ENCODE measurements at places on chromosomes 1 and 21.

GRCh38 chr1:61171974-61172373 lies 89.6 kb downstream of the NFIA start:
- no peak for DNase-seq

GRCh38 chr1:245463392-245464165 lies 308.8 kb downstream of the KIF26B start:
- DNase-seq: no peak

DNA sequence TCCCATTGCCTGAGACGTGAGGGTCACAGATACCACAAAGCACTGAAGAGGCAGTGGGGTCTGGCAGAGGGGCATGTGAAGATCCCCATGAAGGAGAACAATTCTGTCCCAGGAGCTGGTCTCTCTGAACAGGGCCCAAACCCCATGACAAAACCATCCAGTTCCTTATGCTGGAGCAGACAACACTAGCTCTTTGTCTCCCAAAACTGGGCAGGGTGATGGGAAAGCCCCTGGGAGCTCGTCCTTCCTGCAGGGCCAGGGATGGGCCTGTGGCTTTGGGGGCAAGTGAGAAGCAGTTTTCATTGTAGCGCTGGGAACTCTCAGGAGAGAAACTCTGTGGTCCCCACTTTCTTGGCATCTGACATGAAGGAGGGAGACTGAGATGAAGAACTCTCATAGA lies 8.8 kb downstream of the ETV3L start:
- no peak for DNase-seq

DNA sequence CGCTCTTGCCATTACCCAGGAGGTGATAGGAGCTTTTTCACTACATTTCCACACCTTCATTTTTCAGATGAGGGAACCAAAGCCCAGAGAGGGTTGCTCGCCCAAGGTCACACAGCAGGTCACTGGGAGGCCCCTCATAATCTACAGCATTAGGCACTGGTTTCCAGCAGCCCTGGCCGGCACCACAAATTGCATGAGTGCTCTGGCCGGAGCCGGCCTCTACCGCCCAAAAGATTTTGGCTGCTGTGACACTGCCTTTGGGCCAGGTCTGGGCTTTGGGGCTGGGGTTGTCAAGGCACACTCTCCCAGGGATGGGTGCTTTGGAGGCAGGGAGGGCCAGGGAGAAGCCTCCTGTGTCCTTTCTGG lies 15.4 kb downstream of the DHRS3 start:
- DNase-seq: no peak

DNA sequence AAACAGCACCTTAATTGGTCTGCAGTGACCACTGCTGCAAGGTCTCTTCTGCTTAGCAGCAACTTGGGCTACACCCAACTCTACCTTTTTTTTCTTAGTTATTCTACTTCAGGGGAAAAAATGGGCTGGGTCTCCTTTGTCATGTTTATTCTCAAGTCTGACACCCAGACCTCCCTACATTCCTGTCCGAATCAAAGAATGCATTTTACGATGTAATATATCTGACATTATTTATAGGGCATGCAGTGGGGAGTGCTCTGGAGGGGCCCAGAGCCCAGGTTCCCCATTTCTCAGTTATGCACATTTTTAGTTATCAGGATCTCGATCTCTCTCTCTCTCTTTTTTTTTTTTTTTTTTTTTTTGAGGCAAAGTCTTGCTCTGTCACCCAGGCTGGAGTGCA lies 50.5 kb downstream of the OPTC start:
- no peak for DNase-seq

GRCh38 chr1:169070547-169070946 lies 35.9 kb upstream of the ATP1B1 start:
- no peak for DNase-seq
